ENCODE measurements at places on chromosomes 7 and 10.

DNA sequence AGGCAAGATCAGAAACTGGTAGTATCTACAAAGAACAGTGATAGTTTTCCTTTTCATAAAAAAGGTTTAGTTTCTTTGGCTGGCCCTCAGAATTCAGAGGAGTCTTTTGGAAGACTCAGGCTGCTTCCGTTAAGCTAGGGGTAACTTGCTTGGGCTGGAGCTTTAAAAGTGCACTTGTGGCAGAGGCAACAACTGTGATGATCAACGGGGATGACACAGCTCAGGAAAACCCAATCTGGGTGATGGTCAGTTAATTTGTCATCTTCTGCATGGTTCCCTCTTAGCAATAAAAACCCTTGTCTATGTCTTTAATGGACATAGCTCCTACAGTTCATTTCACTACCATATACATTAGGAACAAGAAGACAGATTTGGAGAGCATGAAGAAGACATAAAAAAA lies 46.7 kb downstream of the SGMS1 start:
- no peak for DNase-seq

DNA sequence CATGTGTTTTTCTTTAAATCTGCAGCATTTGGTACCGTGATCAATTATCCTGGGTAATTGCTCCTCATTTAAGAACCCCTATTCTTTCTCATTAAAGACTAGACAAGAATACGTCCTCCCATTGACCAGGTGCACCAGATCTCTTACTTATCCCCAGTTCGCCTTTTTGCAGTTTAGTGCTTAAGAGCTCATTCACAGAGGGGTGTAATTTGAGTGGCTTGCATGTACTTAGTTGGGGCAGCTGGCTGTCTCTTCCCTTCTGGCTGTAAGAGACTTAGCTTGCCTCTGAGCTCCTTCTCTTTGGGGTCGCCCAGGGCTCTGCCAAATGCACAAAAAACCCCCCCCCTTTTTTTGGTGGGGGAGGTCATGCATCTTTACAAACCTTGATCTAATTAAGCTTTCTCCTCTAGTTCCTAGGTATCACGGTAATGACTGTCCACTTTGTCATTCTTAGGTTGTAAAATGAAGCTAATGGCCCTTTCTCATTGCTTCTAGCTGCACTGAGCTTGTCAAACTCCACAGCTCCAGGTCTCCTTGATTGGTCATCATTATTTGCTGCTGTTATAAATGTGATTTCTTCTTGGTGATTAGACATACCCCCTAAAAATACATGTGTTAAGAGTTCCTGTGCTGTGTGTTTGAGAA lies 26.3 kb downstream of the GAD2 start:
- no peak for DNase-seq

DNA sequence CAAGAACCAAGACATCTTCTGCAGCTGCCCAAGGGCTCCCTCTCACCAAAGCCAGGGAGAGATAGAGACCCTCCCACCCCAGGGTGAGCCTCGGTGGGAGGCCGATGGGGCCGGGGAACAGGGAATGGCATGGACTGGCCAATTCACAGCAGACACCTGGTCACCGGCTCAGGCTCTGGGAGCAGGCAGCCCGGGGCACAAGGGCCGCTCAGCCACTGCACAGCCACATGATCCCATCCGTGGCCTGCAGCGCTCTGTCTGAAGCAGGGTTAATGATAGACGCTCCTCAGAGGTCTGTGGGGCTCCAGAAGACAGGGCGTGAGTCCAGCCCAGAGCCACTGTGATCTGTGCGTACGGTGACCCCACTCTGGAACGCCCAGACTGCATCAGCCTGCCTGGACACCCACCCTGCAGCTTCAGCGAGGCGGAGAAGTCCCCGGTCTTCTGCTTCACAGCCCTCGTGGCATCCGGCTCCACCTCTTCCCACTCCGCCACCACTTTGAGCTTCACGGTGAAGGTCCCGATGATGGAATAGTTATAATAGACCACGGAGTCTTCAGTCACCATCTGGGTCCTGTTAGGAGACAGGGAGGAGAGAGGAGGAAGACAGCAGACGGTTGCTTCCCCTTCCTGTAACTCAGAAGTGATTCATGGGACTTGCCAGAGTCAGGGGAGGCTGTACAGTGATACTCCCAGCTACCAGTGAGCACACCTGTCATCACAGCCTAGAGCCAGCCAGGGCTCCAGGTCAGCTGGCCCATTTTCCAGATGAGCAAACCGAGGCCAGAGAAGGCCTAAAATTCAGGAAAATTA lies 14.0 kb downstream of the TMEM130 start:
- no peak for DNase-seq

DNA sequence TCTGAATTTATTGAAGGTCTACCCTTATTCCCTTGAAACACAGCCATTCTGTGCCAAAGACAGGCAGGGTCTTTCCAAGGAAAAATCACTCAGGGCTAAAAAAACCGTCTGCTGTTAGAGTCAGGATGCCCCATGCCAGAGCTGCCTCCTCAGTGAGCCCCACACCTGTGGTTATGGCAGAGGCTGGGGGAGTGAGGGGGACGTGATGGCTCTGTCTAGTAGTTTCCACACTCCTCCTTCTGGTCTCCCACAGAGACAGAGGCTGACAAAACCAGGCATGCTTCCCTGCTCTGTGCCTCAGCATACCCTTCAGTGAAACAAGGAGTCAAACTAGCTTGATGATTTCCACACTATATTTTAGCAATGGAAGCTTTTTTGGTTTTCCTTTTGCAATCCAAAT lies 112.0 kb upstream of the AGK start:
- DNase-seq: no peak

- DNase-seq: no peak
Measured at GRCh38 chr7:19920705-19921104, 147.3 kb upstream of the TMEM196 start.

- no peak for DNase-seq
Measured at GRCh38 chr7:25087855-25088254, 37.2 kb downstream of the CYCS start.

DNA sequence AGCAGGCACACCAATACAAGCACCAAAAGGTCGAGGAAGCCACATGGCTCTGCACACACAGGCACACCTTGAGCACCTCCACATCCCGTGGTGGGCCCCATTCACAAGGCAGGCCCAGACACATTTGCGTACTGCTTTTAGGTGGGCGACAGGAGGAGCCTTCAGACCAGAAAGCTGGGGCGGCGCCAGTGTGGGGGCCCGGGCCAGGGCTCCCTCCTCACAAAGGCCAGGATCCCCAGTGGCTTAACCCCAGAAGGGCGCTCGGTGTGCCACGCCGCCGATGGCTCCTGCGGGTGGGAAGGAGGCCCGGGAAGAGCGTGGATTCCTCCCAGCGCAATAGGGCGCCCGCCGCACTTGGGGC lies 2.8 kb upstream of the SMARCD3 start:
- peak; percentile 59 for DNase-seq

- DNase-seq: no peak
Measured at GRCh38 chr7:55438757-55439525, 73.8 kb downstream of the LANCL2 start.

GRCh38 chr10:31143331-31143935 lies 111.8 kb upstream of the ZNF438 start:
- DNase-seq: no peak

- DNase-seq: no peak
Measured at GRCh38 chr10:76453997-76454396, 1022.6 kb downstream of the LRMDA start.

DNA sequence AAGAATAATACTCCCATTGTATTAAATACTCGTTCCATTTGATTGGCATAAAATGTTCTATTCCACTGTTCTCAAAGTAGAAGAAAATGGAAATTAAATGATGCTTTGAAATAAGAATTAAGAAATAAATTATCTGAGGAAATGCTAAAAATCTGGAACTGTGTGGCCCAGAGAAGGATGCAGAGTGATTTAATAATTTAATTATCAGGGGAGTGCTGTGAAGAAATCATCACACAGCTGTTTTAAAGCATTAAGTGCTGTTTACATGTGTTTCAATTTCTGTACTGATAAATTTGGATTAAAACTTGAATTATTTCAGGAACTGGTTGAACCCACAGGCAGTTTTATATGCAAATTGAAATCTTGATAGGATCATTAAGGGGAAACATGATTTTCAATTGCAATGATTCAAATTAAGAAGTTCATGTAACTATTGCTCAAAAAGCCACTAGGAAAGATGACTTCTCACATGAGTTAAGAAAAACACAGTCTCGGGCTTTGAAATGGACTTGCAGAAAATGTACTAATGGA lies 56.3 kb downstream of the COL28A1 start:
- no peak for DNase-seq

DNA sequence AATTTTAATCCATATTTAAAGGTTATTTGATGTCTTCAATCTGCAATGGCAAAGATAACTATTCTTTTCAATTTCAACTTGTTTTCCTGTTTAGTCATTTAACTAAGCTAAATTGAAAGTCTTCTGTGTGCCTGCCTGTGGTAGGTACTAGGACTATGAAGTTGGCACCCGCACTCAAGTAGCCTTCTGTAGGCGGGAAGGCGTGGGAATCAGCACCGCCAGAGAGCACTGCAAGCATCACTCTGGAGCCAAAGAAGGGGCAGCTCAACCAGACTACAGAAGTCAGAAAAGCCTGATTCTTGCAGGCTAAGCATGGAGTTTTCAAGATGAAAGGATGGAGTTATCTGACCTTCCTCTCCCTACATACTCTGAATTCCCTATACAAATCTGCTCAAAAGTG lies 269.0 kb upstream of the PHF14 start:
- DNase-seq: no peak

GRCh38 chr10:86389441-86390193 lies 23.0 kb upstream of the GRID1 start:
- peak; percentile 87 for DNase-seq

DNA sequence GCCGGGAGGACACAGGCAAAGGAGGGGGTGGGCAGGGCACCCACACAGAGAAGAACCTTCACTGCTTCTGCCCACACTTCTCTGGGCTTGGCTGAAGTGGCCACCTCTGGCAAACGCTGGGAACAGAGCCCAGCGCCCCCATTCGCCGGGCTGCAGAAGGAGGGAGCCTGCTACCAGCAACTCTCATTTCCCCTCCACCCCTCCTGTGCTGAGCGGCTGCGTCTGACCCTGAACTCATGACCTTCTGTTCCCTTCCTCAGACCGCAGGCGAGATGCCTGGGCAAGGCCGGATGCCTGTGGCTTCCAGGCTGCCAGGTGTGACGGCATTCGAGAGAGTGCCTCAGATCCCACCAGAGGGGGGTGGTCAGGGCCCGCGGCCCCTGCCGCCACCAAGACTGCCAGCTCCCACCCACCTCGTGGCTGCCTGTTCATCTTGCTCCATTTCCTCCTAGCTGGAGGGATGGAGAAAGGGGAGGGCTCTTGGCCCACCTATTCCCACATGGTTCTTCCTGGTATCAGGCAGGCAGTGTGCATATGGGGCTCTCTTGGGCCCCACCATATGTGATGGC lies 19.8 kb downstream of the DNAJB12 start:
- DNase-seq: no peak

DNA sequence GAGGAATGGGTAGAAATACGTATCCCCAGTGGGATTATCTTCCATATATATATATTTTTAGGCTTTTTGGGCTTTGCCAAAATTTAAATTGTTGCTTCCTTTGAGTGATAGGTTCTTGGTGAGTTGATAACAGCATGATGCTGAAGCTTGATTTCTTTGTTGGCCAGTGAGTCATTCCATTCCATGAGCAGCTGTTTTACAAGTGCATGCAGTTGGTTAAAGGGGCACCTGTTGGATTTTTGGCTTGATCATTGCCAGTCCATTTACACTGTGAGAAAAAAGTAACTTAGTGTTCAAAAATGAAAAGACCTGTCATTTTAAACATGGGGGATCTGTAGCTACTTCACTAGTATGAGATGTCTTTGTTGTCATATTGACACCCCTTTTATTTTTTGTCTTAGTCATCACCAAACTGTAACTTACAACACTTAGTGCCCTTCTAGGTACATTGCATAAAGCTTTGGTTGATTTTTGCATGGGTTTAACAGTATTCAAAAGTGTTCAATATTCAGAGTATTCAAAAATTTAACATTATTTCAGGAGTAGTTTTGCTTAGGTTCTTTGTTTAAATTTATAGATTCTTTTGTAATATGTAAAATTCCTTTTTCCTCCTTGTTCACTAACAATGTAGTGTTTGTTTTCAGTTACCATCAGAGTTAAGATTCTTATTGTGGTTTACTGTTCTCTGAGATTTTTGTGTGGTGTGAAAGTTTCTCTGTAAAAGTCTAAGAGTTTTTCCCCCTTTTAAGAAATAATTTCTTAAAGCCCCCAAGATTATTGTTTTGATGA lies 8.8 kb downstream of the AKAP9 start:
- DNase-seq: no peak

DNA sequence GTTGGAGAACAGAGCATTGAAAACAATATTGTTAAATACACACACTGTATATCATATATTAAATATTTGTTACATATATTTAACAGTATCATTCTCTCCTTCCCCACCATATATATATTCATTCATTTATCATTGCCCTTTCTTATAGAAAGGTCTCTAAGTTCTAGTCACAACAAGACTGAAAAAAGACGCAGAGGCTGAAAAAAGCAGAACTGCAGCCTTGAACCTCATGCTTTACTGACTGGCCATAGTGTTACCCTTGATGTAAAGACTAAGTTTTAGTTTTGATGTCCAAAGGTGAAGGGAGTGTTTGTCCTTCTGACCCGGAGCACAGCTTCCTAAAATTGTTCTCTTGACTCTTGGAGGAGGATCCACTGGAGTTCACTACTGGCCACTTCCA lies 247.9 kb downstream of the PTEN start:
- DNase-seq: no peak

DNA sequence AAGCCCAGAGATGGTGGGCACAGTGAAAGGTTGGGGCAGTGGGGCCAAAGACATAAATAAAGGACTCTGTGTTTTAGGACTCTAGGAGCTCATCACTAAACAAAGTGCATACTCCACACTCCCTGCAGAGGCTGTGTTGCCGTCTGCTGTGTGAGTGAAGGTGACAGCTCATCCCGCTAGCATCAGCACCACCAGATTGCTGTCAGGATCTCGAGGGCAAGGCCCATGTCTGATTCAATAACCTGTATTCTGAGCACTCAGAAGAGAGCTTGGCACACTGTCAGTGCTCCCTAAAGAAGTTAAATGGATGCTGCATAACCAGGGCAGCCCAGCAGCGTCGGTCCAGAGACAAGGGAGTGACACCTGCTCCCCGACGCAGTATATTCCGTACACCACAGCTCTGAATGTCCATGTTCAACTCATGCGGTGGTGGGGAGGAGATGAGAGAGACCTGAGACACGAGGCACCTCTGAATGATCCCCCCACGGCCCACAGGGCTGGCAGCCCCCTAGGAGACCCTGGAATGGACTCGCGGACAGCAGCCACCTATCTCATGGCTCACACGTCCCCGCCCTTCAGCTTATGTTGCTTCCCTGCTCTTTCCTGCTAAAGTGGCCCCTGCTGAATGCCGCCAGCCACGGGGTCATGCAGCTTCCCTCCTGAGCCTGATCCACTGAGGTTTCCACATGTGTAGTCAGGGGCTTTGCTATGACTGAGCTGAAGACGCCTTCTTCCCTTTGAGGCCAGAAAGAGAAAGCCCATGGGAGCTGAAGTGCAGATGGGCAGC lies 132.7 kb upstream of the KCNMA1 start:
- DNase-seq: no peak

GRCh38 chr10:6201516-6201975 lies 1.2 kb upstream of the PFKFB3 start:
- peak; percentile 83 for DNase-seq

Measured in ecto neural progenitor cell (in vitro differentiated cells).